HEK293T (cell line): ENCODE measurements at places on chromosomes 12 and 14.

- DNase-seq: no peak
Observed at GRCh38 chr14:100568998-100569733, 18.1 kb downstream of the BEGAIN start.

- peak; percentile 12 for DNase-seq
Observed at GRCh38 chr14:39469094-39469710, 37.0 kb upstream of the FBXO33 start.

- DNase-seq: no peak
Observed at GRCh38 chr14:61718039-61718438, 22.7 kb downstream of the HIF1A start.

DNA sequence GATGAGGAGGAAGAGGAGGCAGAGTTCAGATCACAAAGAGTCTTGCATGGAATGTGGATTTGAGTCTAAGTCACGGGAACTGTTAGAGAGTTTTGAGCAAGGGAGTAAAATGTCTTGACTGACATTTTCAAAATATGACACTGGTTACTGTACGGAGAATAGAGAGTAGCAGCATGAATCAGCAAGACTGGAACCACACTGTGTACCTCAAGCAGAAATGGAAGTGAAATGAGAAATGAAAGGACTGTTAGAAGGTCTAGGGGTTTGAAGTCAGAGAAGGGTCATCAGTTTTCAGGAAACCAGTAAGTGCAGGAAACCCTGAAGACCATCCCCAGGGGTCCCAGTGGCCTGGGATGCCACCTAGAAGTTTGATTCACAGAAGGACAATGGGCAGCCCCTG is 236.3 kb downstream of the GALC start:
- DNase-seq: no peak

DNA sequence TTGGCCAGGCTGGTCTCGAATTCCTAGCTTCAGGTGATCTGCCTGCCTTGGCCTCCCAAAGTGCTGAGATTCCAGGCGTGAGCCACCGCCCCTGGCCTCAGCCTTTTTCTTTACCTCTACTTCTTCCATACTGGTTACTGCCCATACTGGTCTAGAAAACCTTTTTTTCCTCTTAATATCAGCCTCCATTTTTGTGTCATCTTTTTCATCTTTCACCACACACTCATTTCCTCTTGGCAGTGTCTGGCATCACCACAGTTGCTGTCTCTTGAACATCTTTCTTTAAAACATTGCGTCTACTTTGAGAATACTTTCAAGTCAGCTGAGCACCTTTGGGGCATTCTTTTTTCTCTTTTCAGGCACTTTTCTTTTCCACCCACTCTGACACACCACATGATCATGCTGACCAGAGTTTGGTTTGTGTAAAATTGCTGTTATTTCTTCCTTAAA is 32.7 kb downstream of the DDX47 start:
- DNase-seq: no peak

DNA sequence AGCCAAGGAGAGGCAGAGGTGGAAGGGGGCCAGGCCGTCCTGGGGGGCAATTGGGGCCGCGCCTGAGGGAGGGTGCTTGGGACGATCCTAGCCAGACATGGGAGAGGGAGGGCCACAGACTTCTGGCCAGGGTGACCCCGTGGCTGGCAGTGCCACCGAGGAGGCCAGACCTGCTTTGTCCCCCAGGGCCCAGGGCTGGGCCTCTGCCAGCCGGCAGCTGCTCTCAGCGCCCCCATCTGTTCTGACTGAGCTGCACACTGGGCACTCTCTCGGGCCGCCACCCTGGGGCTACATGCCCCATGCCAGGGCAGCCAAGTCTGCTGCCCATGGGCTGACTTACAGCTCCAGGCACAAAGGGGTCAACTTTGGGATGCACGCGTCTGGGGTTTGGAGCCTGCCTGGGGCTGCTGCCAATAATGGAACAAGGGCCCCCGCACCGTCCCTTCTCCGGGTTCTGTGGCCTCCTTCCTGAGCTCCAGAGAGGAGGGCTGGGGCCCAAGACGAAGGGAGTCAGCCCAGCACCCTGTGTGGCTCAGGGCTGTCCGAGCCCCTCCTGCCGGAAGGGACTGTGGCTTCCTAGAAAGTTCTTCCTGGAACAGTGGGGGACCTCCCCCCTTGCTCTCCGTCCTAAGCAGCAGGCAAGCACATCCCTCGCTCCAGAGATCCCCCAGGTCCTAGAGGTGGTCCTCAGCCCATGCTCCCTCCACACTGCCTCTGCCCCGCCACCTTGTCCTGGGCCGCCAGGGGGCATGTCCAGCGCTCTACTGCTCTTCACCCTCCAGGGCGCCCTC is 1.1 kb downstream of the ADSS1 start:
- no peak for DNase-seq

DNA sequence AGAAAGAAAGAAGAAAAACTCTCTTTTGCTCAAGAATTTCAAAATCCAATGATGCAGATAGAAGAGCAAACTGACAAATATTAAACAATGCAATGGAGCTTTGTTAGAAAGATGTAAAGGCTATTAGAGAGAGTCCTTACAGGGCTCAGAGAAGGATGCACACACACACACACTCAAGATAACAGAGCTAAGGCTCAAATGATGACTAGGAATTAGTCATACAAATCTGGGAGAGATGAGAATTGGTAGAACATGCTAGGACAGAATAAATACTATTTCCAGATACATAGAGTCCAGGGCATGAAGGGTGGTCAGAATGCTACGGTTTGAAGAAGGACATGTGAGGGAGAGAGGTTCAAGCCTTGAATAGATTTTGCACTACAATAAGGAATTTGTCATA is 650.1 kb upstream of the MDGA2 start:
- DNase-seq: no peak

- DNase-seq: no peak
Observed at GRCh38 chr12:19674437-19674836, 235.1 kb downstream of the AEBP2 start.

GRCh38 chr12:64560396-64561301 is 49.6 kb upstream of the RASSF3 start:
- DNase-seq: peak; percentile 27

DNA sequence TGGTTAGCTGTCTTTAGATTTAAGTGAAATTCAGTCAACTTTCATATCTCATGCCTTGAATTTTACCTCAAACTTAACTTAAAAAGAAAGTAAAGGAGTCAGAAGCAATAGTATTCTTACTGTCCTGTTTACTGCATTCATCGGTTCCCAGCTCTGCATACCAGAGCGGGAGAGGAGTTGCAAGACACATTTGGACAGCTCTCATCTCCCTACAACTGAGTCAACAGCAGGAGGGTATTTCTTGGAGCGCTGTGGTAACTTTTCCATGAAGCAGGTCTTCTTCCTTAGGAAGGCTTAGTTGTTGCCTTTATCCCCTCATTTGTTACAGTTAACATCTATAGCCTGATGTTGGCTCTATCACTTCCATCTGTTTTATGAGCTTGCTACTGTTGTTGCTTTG is 65.1 kb downstream of the TRMT5 start:
- no peak for DNase-seq

- DNase-seq: no peak
Observed at GRCh38 chr12:5292651-5293050, 139.3 kb upstream of the NTF3 start.

DNA sequence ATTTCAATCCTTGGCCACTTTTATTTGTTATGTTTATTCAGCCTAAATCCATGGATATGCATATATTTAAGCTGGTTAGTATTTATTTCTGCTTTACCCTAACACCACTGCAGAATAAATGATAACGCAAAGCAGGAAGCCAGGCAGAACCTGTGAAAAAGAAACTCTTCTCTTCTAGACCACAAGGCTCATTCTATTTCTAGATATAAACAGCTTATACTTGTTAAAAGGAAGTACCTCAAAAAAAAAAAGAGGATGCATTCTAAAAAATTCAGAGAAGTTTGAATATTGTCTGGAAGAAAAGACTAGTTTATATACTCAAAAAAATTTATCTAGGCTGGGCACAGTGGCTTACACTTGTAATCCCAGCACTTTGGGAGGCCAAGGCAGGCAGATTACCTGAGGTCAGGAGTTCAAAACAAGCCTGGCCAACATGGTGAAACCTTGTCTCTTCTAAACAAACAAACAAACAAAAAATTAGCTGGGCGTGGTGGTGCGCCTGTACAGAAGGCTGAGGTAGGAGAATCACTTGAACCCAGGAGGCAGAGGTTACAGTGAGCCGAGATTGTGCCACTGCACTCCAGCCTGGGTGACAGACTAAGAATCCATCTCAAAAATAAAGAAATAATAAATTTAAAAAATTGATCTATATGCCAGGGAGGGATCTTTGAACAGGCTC is 55.8 kb downstream of the GALNT4 start:
- DNase-seq: no peak

GRCh38 chr12:46159309-46159901 is 109.4 kb downstream of the SLC38A1 start:
- DNase-seq: no peak

DNA sequence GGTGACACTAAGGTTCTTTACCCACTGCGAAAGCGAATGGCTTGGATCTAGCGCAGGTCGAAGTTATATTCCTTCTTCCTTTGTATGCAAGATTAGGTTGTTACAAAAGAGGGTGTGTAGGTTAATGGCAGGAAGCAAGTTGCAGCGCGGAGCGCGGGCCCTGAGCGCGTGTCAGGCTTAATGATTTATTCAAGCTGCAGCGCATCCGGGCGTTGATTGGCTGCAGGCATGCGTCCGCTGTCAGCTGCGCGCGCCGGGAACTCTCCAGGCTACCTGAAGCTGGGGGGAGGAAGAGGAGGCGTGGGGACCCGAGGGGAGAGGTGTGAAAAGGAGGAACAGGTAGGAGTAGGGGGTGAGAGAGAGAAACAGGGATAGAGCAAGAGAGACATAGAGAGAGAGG is 7.4 kb downstream of the ASCL1 start:
- DNase-seq: no peak

DNA sequence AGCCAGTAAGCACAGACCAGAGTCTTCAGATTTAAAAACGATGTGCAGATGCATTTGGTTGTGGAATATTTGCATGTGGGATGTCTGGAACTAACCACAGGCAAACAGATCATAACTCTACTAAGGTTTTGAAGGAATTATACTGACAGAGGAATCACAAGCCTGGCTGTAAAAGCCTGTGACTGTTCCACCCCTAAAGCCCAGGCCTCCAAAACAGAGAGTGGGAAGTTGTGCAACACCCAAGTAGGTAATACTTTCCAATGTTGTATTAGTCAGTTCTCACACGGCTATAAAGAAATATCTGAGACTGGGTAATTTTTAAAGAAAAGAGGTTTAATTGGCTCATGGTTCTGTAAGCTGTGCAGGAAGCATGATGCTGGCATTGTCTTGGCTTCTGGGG is 68.1 kb upstream of the DCD start:
- no peak for DNase-seq

DNA sequence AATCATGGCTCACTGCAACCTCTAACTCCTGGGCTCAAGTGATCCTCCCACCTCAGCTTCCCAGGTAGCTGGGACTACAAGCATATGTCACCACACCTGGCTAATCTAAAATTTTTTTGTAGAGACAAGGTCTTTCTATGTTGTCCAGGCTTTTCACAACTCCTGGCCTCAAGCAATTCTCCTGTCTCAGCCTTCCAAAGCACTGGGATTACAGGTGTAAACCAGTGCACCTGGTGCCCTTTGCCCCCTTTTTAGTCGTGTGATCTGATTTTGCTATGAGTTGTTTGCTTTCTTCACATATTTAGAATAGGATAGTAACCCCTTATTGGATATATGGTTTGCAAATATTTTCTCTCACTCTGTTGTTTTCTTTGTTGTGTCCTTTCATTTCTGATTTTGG is 1.7 kb upstream of the RAD52 start:
- no peak for DNase-seq

DNA sequence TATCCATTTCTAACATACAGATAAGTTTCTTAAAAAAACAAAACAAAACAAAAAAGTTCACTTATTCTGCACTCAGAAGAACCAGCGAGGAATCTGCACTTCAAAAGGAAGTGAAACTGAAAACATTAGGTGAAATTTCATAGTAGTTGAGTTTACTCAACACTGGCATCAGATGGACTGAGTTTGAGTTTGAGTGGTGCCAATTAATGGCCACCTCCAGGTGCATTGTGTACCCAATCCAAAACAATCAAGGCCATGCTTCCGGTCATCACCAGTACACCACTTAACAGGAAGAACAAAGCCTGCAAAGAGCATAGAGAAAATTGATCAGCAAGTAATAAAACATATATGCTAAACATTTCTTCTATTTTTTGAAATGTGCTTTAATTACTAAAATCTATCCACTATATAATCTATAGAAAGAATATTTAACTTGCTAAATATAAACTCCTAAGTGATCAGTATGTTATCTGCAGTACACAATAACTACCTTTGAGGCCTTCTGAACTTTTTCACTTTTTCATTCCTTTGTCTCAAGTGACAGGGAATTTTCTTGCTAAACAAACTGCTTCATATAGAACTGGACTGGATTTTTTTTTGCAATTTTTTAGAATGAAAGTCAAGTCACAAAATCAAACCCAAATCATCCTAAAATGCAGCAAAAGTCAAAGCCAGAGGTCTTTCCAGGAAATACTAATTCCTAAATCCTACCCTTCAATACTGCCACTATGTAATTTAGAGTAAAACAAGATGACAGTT is 11.5 kb downstream of the SLC38A2 start:
- no peak for DNase-seq

DNA sequence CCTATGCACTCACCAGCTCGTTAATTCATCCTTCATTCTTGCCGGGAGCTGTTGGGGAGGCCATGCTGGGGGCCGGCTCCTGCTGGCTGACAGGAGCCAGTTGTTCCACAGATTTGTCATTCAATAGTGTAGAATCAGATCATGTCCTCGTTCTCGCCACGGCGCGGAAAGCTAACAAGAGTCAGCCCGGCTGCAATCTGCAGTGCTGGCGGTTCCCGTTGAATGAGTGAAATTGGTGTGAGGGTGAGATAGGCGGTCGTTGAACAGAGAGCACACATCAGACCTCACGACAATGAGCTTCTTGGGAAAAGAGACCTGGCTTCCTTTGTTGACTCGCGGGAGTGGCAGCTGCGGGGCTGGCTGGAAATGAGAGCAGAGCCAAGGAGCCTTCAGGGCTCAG is 57.5 kb downstream of the KIF26A start:
- no peak for DNase-seq

- no peak for DNase-seq
Observed at GRCh38 chr14:21205678-21206581, 50.1 kb upstream of the OR5AU1 start.

- DNase-seq: no peak
Observed at GRCh38 chr14:93533842-93534241, 103.1 kb downstream of the UNC79 start.

- DNase-seq: no peak
Observed at GRCh38 chr12:29762637-29763300, 21.0 kb downstream of the TMTC1 start.

DNA sequence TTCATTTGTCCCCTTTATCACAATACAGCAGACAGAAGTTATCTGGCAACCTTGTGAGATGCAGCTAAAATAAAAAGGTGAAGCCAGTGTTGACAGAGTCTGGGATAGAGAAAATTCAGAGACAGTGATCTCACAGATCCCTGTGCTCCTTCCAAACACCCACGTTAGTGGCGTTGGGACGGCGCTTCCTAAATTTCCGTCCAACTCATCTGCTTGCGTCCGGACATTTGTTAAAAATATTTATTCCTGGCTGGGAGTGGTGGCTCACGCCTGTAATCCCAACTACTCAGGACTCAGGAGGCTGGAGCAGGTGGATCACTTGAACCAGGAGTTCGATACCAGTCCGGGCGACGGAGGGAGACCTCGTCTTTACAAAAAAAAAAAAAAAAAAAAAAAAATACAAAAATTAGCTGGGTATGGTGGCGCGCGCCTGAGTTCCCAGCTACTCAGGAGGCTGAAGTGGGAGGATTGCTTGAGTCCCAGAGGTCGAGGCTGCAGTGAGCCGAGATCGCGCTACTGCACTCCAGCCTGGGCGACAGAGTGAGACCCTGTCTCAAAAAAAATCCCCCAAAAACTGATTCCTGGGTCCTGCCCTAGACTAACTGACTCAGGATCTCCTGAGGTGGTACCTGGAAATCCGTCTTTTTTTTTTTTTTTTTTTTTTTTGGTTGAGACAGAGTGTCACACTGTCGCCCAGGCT is 708 bp upstream of the TCTN1 start:
- no peak for DNase-seq
